Right hindlimb (tissue), 1 donor: ENCODE measurements at places on chromosomes 1 and 21.
A peak's percentile ranks its signal among the peaks of the same experiment; 100 is the strongest.

DNA sequence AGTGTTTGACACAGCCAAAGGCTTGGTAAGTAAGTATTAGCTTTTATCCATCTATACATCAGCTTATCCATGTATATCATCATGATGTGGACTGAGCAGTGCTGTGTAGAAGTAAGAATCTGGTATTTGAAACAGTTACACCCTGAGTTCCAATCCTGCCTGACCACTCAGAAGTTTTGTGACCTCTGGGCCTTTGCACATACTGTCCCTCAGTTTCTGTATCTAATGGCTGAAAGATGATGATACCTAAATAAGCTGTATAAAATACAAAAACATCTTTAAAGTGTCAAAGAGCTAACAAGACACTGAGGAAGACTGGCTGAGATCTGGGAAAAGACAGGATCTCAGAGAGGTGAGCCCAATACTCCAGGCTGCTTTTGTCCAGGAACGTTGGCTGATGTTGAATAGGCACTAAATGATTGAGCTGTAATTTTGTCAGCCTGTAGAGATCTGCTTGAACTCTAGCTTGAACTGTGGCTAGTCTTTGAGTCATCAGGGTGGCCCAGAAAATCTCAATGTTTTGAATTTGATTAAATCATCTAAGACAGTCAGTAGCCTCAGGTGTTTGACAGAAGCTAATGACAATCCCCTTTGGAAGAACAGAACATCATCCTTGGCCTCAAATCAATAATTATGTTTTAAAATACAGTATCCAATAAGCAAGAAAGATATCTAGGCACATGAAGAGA, 20.2 kb upstream of the OTUD3 start:
- DNase-seq: no peak

DNA sequence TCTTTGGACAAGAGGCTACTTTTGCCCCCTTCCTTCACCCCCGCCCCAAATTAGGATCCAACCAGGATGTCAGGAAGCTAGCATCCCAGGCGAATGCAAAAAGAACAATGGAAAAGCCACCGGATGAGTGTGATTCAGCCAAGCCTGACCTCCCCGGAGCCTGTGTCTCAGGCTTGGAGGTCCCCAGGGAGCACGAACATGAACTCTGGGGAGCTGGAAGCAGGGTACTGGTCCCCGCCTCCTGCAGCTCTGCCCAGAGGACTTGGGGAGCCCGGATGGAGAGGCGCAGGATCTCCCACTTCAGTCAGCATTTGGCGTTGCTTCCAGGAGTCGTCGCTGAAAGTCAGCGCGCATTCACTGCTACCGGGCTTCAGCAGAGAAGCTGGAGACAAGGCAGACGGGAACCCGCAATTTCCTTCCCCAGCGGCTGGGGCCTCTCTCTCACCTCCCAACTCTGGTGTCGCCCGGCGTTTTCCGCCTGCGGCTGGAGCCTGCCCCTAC, 1.8 kb upstream of the TBX15 start:
- peak; percentile 70 for DNase-seq

DNA sequence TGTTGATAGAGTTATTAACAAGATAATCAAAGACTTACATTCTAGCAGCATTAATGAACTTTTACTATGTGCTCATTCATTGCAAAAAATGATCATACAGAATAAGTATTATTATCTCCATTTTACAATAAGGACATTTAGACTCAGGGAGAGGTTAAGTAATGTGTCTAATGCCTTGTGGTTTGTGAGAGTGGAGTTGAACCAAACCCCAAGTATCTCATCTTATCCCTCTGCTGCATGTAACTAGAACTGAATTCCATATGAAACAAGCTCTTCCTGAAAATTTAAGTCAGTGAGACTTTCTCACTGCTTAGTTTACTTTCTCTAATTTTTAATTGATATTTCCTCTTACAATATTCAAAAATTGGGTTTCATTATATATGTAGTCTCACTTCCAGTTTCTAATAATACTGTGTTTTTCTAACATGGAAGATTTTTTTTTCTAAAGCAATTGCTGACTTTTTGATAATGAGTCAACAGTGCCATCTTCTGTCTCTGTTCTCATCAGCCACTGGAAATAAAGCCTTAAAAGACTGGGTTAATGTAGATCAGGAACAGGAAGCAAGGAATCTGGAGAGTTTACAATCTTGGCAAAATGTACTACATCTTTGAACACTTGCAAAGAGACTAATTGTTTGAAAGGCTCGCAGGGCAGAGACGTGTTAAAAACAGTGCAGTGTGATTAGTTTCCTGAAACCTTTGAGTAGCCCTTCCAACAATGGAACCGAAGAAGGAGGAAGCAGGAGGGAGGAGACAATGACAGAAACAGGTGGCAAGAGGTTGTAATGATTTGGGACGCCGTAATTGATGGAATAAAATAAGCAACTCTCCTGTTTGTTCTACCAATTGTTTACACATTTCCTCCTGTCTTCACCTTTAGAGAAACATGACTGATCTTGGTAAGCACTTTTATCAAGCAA, 567.6 kb downstream of the MRPL39 start:
- no peak for DNase-seq

GRCh38 chr1:209150114-209150513, 433.4 kb upstream of the CAMK1G start:
- peak; percentile 32 for DNase-seq

DNA sequence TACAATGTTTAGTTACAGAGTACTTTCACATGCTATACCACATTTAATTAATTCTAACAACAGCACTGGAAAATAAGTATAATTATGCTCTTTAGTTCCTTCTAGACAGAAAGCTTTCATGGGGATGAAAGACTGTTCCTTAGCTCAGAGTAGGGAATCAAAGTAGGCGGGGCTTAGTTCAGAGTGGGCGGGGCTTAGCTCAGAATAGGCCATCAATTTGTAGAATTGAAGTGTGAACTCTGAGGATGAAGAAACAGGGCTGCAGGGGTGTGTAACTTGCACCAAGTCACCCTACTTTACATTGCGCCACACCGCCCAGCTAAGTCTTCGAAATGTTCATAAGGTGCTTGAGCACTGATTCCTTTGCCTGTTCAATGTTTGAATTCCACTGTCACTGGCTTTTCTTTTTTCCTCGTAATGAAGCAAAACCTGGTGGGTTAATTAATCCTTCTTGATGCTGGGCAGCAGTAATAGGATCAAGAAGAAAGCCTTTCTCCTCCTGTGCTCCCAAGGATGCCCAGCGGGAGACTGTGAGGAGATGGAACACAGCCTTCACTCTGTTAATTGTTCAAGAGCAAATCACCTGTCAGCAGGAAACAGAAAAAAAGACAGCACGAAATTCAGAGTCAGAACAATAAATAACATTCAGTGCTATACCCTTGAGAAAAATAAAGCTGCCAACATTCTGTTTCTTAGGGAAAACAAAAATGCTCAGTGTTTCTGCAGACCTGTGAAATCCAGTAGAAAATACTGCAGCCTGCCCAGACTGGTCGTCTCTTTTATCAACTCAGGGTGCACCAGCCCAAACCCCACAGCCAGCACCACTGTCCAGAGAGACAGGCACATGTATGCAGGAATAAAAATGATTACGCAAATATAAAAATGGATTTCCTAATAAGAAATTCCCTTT, 66.5 kb upstream of the CAMK1G start:
- DNase-seq: no peak

DNA sequence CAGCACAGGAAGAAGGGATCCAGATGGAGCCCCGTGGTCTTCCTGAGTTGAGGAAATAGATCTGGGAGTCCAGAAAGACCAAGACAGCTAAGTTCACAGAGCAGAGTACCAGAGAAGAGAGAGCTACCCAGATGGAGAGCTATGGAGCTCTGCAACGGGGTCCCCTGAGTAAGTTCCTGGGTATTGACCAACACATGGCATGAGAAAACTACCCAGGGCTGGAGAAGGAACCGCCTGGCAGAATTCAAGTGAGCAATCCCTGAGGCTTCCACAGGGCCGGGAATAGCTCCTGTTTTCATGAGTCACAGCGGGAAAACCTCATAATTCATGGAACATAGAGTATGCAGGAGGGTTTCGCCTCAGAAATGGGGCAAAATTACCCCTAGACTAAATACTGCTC, 19.7 kb downstream of the STPG1 start:
- DNase-seq: no peak
